CD4-positive, alpha-beta T cell treated with Interleukin-2 at 100 ng/mL for 4 hours (primary cell): ENCODE measurements at places on chromosomes 11 and 22.

- DNase-seq = no peak
Measured at GRCh38 chr11:64036087-64037026, 626 bp downstream of the FLRT1 start.

- no peak for DNase-seq
Measured at GRCh38 chr22:42959576-42960509, 55.1 kb downstream of the PACSIN2 start.

- no peak for DNase-seq
Measured at GRCh38 chr11:31030138-31030792, 339.3 kb downstream of the DCDC1 start.

DNA sequence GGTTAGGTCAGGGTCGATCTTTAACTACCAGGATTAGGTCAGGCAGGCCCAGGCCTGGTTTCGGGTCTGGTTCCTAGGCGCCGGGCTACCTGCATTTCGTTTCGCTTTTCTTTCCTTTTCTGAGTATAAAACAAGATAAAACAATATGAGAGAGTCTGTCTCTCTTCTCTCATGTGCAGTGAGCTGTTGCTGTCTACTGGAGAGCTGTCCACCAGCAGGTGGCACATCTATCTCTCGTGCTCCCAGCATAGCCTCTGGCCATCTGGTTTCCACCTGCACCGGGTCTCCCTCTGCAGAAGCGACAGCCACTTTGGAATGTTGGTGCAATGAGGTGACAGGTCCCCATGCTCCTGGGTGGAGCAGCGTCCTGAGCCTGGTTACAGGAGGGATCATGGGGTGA lies 27.6 kb downstream of the RIBC2 start:
- DNase-seq = peak; percentile 28
